Bronchial epithelial cell (primary cell): ENCODE measurements at places on chromosomes 16 and 17.

DNA sequence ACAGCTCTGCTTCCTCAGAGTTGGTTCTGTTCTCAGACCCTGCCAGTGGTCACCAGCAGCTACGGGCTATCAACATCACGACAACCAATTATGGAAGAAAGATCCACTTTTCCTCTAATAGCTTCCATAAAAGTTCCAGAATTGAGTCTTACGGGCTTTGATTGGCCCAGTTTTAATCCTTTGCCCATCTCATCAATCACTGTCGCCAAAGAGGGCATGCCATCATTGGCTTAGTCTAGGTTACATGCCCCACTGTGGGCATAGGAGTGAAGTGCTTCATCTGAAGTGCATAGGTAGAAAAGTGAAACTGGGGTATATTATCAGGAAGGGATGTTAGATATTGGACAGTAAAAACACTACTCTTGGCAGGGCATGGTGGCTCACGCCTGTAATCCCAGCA lies 76.6 kb upstream of the DHX40 start:
- no peak for DNase-seq

DNA sequence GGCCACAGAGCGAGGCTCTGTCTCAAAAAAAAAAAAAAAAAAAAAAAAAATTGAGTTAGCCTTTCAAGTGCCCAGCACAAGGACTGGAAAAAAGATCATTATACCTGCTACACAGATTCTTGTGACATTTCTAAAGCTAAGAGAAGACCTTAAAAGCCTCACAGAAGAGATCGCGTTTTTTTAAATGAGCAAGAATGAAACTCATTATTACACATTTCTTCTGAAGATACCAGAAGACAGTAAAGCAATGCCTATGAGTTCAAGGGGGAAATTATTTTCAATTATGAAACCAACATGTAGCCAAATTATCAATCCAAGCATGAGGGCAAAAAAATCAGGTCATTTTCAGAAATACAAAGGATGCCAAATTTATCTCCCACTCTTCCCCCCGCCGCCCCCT lies 56.8 kb downstream of the MED13 start:
- no peak for DNase-seq

DNA sequence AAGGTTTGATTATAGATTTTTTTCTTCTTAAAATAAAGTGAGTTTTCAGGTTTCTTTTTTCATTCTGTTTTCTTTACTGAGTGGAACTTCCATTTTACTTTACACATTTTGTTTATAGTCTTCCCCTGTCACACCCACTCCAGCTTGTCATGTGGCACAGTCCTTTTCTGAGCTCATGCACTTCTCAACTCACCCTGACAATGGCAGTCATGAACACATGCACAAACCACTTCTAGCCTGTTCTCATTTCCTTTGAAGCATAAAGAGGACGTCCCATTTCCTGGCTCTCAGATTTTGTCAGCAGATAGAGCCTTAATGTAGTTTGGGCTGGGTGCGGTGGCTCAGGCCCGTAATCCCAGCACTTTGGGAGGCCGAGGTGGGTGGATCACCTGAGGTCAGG lies 168.0 kb downstream of the AHSP start:
- DNase-seq, result no peak

GRCh38 chr17:4796552-4796920 lies 572 bp downstream of the PSMB6 start:
- DNase-seq, result no peak
